ENCODE measurements at places on chromosomes 11 and 22. TPM values are rescaled to one million over a fixed set of nuclear protein-coding genes. Genes with fewer than 3 reads are reported as not detected.

LRRC32 gene
- polyA plus RNA-seq = 27.7 TPM

DDX25 gene
- 0.77 TPM for polyA plus RNA-seq

NF2 gene
- 19.8 TPM for polyA plus RNA-seq

VPS37C gene
- polyA plus RNA-seq = 17.8 TPM

GVQW3 gene
- polyA plus RNA-seq = 3.8 TPM

DEPDC7 gene
- polyA plus RNA-seq = 12.9 TPM

NECTIN1 gene
- 20.4 TPM for polyA plus RNA-seq

PGA5 gene
- polyA plus RNA-seq = 1.0 TPM

TCIRG1 gene
- 22.6 TPM for polyA plus RNA-seq

CFL1 gene
- polyA plus RNA-seq = 705 TPM

All from muscle of leg (tissue), 16 donors.